ENCODE measurements at places on chromosomes 1 and 21.

- no peak for DNase-seq
Observed at GRCh38 chr1:207670997-207671396, 26.1 kb downstream of the CR1L start.

- no peak for DNase-seq
Observed at GRCh38 chr1:203187304-203187685, 791 bp upstream of the CHI3L1 start.

- DNase-seq = no peak
Observed at GRCh38 chr1:229487181-229487580, 21.0 kb downstream of the NUP133 start.

DNA sequence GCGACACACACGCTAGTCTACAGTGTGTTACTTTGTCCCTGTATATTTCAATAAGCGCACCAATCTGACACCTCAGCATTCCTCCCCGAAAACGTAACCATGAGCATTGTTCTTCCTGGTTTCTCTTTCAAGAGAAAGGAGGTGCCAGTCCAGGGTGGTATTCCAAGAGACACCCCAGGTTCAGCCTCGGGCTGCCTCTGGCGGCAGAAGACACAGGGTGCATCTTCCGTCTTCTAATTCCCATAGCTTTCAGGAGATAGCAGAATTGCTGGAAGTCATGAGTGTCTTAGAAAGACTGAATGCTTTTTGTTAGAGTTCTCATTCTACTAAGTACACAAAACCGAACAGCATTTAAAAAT is 15.9 kb upstream of the RGS8 start:
- DNase-seq = no peak

DNA sequence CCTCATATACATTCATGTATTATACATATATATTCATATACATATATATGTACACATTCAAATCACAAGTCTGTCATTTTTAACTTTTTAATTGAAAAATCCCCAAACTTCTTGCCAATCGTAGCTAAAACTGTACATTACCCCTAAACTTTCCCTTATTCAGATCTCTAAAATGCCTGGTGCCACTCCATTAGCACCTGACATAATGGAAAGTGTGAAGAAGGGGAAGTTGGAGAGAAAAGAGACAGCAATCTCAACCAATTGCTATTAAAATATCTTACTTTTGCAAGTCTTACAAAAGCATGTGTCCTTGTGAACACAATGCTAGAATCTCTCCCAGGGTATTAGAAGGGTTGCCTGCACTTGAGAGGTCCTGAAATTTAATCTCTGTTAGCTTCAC is 22.7 kb upstream of the PRKACB start:
- DNase-seq = peak; percentile 25

DNA sequence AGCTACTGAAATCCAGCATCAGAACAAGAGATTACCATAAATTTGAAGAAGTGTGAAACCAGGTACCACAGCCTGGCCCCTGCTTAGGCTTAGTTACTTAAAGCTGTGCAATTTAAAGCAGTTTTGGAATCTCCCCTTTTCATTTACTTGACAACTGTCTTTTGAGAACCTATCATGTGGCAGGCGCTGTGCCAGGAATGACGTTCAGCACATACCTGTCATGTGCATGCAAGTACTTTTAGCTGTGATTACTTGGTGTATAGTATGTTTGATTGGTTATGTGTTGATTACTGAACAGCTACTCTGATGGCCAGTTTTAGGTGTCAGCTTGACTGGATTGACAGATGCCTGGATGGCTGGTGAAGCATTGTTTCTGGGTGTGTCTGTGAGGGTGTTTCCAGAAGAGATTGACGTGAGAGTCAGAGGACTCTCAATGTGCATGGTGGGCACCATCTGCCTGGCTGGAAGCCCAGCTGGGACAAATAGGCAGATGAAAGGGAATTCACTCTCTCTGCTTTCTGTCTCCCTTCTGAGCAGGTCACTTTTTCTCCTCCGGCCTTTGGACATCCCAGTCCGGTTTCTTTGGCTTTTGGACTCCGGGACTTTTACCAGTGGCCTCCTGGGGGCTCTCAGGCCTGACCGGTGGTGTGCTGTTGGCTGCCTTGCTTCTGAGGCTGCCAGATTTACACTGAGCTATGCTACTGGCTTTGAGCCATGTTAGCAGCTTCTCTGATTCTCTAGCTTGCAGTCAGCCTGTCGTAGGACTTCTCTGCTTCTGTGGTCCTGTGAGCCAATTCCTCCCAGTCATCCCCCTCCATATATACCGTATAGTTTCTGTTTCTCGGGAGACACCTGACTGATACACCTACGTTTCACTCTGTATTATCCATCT is 178.0 kb downstream of the RYR2 start:
- no peak for DNase-seq

Measured in NCI-H2107 (cell line).